Uterus (tissue), 4 donors: ENCODE measurements at places on chromosomes 13 and 19. TPM values are rescaled to one million over a fixed set of nuclear protein-coding genes. Genes with fewer than 3 reads are reported as not detected.

DNA sequence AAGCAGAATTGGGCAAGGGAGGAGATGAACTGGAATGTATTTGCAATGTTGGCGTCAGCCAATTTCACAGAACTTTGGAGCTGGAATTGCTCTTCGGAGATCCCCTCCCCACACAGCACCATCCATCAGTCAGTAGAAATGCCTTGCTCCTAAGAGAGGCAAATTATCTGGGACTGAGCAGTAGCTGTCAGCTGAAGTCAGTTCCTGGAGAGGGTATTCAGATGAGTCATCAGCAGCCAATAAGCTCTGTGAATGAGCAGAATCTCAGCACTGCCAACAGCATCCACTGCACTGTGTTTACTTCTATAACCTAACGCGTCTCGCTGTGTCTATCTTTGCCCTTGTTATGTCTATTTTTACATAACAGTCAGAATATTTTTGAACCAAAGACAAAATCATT is 213.7 kb downstream of the SLITRK5 start:
- DNase-seq, result no peak

Gene PGLYRP2
- total RNA-seq, result not detected

Gene FPR1
- total RNA-seq, result 0.51 TPM

DNA sequence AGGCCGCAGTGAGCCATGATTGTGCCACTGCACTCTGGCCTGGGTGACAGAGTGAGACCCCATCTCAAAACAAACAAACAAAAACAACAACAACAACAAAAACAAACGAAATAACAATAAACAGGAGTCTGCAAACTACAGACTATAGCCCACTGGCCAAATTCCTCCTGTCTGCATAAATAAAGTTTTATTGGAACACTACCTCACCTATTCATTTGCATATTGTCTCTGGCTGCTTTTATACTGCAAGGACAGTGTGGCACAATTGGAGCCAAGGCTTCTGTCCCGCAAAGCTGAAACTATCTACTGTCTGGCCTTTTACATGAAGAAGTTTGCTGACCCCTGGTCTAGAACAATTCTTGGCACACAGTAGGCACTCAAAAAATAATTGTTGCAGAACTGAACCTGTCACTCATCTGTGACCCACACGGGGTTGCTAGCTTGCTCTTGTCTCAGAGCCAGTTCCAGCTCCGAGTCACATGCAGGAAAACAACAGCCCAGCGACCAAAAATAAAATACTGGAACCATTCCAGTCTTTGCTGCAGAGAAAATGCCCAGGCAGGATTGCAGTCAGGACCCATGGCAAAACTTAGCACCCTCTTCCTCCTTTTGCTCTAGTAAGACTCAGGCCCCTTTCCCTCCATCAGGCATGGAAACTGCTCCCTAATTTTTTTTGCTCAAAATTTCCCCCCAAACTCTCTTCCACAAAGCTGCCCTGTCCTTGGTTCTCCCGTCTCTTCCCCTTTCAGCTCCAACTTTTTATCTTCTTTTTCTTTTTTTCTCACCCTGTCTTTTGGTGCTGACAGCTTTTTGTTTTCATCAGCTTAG is 4.8 kb upstream of the MYH14 start:
- DNase-seq, result no peak

- peak; percentile 92 for DNase-seq
These were observed at the start of gene ZNF525 for GRCh38 chr19:53365134-53365898. ZNF525 (plus strand) TSS chr19:53365705; CDS start chr19:53372282, 6,577 bp downstream.

DNA sequence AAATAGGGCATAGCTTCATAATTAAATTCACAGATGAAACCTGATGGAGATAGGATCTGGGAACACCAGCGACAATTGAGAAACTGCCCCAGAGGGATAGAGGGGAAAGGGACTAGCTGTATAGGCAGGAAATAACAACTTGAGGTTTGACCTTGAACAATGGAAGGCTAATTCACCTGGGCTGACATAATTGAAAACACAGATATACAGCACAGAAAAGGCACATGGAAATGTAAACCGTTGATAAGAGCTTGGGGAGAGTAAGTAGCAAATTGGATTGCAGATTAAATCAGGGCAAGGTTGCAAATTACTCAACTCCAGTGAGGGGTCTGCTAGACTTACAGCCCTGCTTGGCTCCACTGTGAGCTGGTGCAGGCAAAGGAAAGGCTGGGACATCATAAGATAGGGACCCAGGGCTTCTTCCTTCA is 246.7 kb downstream of the DLEU7 start:
- no peak for DNase-seq

- no peak for DNase-seq
These were observed 32.3 kb downstream of the ITM2B start for GRCh38 chr13:48265217-48265815.

- DNase-seq, result no peak
These were observed 21.8 kb upstream of the NAXD start for GRCh38 chr13:110593430-110594130.

GRCh38 chr19:49857061-49857837 is 6.3 kb downstream of the PTOV1 start:
- no peak for DNase-seq

Gene KANK3
- total RNA-seq, result 36.6 TPM

DNA sequence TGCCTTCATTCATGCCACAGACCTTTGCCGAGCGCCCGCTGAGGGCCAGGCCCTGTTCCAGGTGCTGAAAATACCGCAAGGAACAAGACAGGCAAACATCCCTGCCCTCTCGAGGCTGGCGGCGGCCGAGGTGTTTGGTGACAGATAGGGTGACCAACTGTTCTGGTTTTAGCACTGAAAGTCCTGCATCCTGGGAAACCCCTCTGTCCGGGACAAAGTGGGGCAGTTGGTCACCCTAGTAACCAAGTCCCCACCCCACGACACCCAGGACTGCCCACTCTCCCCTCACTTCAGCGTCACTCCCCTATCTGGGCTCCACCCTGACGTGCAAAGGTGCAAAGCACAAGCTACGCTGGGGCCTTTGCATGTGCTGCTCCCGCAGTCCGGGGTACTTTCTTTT is 17.3 kb downstream of the ZBTB7A start:
- DNase-seq, result no peak

DNA sequence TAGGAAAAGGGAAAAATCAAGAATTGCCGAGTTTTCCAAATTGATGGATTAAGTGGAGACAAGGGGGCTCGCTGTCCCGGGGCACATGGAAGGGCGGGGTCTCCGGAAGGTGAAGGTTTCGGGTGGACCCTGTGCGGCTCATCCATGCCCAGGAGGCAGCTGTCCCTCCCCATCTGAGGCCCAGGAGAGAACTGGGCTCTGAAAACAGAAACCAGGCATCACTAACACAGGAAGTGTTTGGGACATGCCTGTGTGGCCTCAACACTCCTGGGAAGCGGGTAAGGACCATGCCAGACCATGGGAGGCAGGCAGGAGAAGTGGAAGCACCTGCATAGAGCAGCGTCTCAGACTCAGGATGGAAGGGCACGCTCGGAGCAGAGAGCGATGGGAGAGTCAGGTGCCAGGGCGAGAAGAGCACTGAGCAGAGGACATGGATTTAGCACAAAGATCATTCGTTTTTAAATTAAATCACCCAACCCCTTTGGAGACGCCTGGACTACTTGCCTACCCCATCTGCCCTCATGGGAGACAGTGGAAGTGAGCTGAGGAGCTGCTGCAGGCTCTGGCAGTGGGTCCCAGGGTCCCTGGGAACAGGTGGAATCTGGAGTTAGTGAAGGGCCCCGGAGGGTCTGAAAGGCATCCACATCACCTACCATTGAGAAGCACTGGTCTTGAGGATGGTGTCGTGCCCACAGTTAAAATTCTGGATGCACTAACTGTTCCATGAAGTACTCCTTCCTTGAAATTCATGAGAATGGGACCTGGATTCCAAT is 183.2 kb upstream of the SOX1 start:
- DNase-seq, result no peak

Gene S1PR4
- not detected for total RNA-seq

Gene TBC1D4
- 74.7 TPM for total RNA-seq

GRCh38 chr13:63088226-63088625 is 1672.6 kb upstream of the PCDH20 start:
- DNase-seq, result no peak
